ENCODE measurements at places on chromosomes 7 and 10. TPM values are rescaled to one million over a fixed set of nuclear protein-coding genes. Genes with fewer than 3 reads are reported as not detected.

Gene C1GALT1
- total RNA-seq, result 41.4 TPM

DNA sequence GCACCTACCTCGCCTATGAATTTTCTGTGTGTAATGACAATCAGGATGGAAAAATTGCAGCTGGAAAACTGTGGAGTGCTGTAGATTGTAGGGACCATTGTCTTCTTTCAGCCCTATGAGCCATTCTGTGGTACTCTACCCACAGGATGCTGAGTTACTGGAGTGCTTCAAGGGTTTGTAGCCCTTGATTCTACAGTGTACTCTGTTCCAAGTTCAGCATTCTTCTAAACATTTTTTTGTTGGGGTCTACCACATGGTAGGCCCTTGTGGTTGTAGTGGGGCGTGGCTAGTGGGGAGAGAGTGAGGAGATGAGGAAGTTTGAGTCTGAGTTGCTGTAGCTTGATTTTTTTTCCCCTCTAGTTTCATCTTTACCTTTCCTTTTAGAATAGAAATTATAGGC, 33.5 kb downstream of the REEP3 start:
- DNase-seq, result peak; percentile 7

DNA sequence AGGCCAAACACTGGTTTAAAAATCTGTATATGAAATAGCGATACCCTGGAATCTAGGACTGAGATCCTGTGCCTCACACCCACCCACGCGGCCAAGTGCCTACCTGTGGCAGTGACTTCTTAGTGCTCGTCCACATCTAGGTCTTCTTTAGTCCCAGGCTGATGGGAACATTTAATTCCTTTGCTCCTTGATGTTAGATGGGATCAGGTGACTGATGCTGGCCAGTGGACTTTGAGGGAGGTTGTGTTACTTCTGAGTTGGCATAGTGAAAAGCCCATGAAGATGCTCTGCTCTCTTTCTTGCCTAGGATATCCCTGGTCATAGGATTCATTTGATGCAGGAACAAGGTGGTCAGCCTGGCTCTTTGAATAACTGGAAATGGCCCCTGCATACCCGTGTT, 59.2 kb downstream of the BMPR1A start:
- DNase-seq, result no peak

DNA sequence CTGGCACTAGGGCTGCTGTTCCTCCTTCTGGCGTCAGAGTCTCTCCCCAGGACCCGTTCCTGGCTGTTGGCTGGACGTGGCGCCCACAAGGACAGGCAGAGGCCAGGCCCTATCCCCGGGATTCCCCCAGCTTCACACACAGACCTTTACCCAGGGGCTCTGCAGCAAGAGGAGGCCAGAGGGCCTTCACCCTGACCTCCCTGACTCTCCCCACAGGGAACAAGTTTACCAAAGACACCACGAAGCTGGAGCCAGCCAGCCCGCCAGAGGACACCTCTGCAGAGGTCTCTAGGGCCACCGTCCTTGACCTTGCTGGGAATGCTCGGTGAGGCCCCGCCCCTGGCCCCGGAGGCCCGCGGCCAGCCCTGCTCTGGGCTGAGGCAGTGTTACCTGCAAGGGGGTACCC, 82.2 kb downstream of the GTF2IRD1 start:
- no peak for DNase-seq

DNA sequence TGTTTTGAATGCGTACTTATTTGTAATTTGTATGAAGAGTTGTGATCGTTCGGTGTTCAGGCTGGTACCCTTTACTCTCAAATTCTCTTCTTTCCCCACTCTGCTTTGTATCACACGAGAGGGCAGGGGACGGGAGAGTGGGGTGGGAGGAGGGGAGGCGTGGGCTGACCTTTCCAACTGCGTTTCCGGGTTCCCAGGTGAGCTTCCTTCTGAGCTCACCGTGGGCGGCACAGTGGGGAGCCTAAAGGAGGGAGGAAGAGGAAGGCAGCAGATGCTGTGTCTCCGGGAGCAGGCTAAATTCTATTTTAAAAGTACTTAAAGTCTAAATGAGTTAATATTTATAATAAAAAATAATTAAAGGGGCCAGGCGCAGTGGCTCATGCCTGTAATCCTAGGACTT, 7.4 kb upstream of the XRCC2 start:
- DNase-seq, result no peak

DNA sequence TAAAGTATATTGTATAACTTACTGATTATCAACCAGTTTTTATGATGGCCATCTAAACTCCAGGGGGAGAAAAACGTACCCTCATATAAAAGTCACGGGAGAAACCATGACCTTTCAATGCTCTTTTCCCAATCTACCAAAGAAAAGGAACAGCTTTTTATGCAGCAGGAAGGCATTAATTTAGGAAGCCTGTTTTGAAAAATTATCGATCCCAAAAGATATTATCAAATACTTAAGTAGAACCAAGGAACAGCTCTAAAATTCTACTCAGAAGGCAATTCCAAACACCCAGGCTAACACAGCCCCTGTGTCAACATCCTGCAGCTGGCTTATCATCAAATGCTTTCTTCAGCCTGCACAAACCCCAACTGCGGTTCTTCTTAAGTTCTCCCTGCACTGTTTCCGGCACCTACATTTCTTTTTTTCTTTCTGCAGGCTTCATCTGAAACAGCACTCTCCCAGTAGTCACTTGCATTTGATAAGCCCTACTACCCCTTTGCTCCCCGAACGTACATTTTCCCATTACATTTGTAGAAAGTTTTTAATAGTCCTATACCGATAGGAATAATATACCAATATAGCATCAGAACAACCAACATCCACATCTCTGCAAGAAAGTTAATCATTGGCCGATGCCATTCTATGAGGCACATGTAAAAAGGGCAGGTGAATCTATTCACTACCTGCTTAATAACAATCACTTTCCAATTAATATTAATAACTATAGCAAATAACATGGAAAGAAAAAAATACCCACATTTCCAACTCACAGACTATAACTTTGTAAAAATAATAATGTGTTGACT, 47.9 kb downstream of the PIP4K2A start:
- peak; percentile 57 for DNase-seq

DNA sequence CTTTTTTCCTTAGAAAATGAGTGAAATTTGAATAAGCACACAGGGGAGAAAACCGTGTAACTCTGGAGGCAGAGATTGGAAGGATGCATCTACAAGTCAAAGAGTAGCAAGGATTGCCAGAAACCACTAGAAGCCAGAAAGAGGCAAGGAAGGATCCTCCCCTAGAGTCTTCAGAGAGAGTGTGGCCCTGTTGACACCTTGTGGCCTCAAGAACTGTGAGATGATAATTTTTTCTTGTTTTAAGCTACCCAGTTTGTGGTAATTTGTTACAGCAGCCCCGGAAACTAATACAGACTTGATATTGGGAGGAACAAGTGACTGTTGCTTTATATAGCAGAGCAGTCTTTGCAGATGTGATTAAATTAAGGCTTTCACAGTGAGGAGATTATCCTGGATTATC, 3.6 kb upstream of the GIMAP7 start:
- DNase-seq, result no peak

DNA sequence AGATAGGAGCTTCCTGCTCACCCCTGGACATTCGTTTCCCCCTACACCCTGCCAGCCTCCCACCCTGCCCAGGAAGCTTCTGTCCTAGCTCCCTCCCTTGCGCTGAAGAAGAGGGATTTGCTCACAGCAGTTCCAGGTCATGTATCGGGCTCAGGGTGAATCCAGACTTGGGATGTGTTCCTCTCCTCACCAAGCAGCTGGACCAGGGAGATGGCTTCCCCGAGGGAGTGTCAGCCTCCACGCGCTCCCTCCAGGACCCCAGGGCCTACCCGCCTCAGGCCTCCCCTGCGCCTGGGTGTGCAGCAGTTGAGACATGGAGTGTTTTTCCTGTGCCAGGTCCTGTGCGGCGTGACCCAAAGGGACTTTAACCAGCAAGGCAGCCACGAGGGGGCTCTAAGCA, 435.6 kb upstream of the FOXK1 start:
- no peak for DNase-seq

Gene EBF3
- not detected for total RNA-seq

DNA sequence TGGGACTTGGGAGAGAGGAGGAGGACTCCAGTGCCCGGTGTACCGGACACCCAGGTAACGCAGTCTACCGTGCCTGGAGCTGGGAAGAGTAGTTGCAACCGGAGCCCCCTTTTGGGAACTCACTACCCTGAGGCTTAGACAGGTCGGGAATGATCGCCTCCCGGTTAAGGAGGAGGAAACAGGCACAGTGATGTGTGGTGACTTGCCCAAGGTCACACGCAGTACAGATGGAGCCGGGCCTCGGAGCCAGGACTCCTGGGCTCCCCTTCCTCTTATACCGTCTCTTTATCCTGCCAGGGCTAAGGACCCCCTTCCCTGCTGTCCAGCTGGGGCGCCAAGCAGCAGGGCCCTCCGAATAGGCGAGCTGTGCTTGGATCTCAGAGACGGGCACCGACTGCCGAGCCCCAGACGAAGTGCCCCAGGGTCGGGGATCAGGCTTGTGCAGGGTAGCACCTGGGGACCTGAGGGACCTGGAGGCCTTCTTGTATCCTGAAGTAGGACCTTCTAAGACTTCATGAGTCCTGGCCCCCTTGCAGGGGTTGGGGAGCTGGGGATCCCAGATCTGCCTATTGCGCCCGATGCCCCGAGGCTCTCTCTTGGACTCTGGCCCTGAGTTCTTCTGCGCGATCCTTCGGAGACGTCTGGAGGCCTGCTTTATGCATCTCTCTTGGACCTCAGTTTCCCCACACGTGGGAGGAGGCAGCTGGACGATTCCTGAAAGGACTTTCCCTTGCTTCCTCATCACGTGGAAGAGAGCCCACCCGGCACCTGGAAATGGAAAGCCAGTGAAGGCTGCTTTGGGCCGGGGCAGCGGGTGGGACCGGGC, 767 bp upstream of the CYP26A1 start:
- DNase-seq, result no peak

- no peak for DNase-seq
Measured at GRCh38 chr7:107744345-107744750, 406 bp downstream of the CBLL1 start.

Gene ARPC1A
- total RNA-seq, result 72.4 TPM

DNA sequence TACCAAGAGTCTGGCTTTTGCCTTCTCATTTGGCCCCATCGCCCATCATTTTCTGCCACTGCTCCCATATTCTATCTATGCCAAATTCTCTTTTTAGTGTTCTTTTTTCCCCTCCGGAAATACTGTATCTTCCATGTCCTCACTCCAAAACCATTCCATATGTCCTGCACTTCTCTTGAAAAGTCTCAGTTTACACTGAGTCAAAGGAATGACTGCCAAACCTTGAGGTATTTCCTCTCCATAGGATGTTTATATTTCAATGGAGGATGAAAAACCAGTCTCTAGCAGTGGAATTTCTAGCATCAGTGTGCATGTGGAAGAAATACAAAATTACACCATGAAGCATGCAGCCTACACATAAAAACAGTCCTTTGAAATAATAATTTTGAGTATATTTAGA, 121.4 kb upstream of the PHYHIPL start:
- no peak for DNase-seq

DNA sequence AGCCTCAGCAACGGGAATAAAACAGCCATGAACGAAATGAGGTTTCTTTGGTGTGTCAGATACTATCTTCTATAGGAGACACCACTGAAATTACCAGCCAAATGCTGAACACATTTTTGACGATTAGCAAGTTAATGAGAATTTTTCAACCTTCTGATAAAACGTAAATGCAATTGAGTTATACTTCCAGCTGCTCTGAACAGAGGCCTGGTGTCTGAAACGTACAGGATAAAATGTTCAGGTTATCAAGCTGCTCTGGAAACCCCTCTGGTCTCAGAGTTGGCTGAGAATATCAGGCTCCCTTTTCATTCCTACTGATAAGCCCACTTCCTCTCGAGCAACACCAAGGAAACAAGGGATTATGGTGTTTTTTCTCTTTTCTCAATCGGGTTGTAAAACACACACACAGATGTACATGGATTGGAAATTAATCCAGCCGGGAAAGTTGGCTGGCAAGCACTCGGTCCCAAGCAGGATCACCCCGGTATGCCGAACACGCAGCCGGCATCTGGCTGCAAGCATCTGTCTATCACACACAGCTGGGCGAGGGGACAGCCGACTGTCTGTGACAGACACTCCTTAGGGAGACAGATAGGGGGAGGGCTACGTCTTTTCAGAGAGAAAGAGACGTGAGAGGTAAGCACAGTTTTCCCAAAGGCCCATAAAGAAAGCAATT, 171.8 kb downstream of the PRKAG2 start:
- DNase-seq, result no peak

DNA sequence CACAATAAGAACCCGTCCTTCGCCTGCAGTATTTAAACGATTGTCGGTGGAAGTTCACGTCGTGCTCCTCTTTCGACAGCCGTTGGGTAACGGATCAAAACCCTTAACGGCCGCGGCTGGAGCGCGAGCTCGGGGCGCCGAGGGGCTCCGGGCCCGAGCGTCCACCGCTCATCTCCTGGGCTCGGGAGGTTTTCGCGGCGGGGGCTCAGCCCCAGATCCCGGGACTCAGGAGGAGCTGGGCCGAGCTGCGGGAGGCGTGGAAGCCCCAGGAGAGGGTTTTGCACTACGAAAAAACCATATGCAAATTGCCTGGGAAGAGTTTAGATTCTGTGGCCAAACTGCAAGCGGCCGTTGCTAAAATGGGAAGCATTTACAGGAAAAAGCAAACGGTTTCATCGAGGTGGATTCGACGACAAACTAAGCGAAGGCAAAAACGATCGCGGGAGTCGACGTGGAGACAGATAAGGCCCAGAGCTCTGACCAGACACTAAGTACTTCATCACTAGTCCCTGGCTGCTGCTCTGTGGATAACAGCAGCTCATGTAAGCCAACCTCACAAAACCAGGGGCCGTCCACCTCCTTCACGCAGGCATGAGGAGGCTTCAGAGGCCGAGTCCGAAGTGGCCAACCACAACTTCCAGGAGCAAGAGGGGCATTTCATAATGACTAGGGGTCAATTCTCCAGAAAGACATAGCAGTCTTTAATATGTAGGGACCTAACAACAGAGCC, 129.7 kb downstream of the MARCHF5 start:
- DNase-seq, result no peak
